Germinal center (tissue), 1 donor: ENCODE measurements at places on chromosomes 6 and 20.

DNA sequence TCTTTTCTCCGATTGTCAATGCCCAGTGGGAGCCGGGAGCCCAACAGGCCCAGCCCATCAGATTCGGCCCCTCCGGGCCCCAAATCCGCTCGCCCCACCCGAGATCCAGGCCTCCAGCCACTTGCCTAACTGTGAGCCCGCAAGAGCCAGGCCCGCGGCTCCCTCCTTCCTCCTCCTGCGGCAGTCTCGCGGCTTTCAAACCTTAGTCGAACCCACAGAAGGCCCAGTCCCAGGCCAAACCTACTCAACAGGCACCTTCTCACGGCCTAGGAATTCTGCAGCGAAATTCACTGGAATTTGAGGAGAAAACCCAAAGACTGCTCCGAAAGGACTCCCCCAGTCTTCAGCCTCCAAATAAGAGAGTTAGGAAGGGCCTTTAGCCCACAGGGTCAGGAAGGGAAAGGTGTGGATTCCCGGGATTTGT is 2.8 kb upstream of the TFAP2A start:
- DNase-seq, result no peak

GRCh38 chr6:43435682-43436437 is 8.5 kb downstream of the ABCC10 start:
- no peak for DNase-seq

- DNase-seq, result peak; percentile 39
Measured at GRCh38 chr6:88612631-88613030, 350.8 kb downstream of the RNGTT start.

GRCh38 chr6:139531148-139532115 is 157.0 kb upstream of the CITED2 start:
- no peak for DNase-seq

DNA sequence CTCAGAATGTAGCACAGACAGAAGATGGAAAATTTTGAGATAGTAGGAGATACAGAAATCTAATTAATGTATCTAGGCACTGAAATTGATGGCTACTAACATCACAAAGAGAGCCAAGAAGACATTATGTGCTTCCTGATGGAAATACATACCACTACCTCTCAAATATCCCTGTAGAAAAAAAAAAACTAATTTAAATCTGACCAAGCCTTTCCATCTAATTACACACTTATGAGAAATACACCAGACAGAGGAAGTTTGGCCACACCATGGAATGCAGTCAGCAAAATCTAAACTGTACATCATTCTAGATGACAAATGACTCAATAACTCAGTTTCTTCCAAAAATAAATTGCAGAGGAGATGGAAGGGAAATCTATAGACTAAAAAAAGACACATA is 18.9 kb downstream of the VPS52 start:
- DNase-seq, result no peak

DNA sequence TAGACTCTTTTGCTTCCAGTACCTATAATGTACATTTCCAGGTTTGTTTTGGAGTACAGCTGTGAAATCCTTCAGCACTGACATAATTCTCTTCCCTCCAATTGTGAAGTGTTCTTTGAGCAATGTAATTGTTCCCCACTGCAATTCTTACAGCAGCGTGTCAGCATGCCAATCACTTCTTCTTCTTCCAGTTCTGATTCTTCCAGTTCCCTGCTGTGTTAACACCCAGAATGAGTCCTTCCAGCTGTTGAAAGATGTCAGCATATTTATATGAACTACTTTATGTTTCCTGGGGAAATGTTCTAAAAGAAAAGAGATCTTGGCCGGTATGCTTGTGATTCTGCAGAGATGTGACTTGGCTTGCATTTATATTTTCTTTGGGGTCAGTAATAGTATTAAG is 213.9 kb downstream of the UNC5CL start:
- DNase-seq, result no peak

GRCh38 chr6:158868122-158868480 is 48.9 kb upstream of the EZR start:
- DNase-seq, result no peak

- DNase-seq, result no peak
Measured at GRCh38 chr20:57322476-57322875, 7.1 kb upstream of the SPO11 start.

DNA sequence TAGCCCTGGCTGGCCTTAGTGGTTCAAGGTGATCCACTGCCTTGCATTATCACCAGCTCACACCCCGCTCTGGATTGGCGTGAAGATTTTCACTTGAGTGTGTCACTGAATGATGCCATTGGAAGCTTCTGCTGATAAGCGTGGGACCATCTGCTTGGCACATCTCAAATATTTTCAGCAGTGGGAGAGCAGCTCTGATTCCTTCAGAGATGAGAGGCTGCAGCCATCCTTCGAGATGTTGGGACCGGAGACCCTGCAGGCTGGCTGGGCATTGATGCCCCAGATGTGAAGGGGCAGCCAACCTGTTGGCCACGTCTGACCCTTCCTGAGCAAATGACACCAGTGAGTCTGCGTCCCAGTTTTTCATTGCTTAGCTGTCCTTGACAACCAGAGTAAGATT is at the start of gene MAS1:
MAS1 (plus strand) TSS at position 197 of the 400 bp plus-strand sequence. CDS start 15,968 bp downstream, outside the sequence.
- no peak for DNase-seq

DNA sequence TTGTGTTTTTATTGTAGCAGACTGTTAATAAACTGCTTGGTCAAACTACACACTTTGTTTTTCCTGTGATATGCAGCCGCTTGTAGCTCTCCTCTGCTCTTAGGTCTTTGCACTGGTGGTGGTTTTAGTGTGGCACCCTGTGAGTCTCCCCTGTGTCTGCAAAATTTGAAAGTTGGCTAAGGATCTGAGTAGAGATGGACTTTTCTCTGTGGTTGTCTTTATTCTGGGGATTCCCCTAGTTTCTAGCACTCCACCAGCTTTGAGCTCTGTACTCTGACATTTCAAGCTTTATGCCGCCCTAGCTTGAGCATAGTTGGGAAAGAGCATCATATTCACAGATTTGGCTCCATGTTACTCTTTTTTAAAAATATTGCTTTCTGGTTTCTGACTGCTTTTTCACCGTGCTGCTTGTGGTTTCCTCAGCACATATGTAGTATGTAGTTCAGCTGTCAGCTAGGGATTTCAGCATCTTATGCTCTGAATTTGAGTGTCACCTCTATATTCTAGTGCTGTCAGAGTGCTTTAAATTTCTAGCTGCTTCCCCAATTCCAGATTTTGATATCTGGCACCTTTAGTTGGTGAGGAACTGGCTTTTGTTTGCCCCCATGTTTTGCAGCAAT is 25.4 kb downstream of the CDYL start:
- DNase-seq, result no peak

- no peak for DNase-seq
Measured at GRCh38 chr6:10576226-10576625, 55.1 kb downstream of the GCNT2 start.

GRCh38 chr6:101760843-101761621 is 367.5 kb downstream of the GRIK2 start:
- no peak for DNase-seq

DNA sequence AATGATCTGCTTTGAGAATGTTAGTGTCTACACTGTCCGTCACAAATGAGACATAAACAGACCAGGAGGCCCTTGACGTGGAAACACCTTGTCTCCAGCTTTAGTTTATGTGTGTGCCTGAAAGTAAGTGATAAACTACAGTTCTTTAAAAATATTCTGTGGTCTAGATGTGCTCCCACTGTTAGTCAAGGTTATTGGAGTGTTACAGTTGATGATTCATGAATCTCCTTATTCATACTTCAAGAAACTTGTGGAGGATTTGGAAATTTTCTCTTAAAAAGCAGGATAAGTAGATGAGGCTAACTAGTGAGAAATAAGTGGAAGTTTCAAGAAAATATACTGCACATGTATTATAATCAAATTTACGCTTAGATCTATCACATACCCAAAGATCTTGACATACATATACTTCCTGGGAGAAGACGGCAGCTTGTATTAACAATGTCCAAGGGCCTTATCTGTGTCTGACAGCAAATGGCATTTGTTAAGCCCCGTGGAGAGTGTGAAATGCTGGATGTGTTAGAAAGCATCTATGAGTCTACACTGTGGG is 90.5 kb upstream of the MBOAT1 start:
- DNase-seq, result no peak

- DNase-seq, result no peak
Measured at GRCh38 chr6:44935693-44936300, 392.3 kb upstream of the RUNX2 start.

DNA sequence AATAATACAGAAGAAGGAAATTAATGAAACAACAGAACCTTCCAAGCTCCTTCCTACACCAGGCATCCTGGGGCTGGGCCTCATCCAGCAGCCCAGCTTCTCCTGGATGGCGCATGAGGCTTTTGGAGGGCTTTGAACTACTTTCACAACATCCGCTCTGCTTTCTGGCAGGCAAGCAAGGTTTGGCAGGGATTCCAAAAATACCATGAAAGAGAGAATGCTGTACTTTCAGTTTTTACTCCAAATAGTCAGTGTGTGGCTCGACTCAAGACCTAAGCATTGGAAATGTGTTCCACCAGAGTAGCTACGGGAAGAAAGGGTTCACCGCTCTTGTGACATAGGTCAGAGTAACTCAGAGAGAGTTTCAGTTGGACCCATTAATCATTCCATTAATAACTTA is 125.4 kb downstream of the OPRM1 start:
- no peak for DNase-seq

DNA sequence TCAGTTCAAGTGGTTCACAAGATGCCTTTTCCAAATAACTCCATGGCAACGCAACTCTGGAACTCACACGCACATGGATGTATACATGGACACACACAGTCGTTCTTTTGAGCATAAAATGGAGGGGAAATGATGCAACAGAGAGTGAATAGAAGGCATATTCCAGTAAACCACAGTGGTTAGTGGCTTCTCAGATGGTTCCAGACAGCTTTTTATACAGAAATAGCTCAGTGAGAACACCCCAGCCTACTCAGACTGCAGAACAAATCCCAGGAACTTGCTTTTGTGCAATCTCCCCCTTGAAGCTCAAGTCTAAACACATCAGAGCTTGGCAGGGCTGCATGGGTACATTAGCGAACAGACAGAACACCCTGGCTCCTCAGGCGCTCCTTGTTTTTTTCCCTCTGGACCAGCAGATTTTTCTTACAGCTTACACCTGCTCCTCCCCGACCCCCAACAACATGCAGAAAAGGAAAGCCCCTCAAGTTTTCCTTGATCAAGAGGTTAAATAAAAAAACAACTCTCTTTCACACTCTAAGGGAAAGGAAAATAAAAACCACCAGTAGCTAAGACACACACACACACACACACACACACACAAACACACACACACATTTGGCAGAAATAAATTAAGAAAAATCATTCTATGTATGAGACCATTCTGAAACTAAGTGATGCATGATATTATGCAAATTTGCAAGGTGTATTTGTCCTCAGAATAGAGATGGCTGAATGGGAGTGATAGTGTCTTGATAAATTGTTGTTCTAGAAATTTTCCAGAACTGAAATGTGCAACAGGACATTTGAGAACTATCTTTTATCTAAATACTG is 51.2 kb upstream of the RANBP9 start:
- peak; percentile 41 for DNase-seq

DNA sequence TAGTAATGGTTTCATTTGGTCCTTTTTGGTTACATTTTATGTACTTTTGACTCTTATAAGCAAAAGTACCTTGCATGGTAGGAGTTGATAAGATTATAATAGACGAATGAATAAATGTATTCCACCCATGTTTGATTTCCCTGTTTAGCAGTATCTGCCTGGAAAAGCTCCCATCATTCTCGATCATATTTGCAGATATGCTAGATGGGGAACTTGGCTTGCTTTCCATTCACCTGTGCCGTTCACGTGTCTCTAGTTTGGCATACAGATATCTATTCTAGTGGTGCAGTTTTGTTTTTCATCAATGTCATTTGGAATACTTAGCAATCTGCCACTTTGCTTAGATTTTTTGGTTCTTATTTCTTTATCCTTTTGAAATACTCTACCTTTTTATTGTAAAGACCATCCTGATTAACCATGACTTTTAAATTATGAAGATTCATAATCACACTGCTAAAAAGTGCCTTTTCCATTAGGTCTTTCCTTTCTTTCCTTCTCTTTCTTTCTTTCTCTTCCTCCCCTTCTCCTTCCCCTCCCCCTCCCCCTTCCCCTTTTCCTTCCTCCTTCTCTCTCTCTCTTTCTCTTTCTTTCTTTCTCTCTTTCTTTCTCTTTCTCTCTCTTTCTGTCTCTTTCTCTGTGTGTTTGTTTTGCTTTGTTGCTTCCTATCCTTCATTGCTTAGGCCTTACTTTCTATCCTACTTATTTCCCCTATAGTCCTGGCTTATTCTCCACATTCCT is 40.4 kb downstream of the ANKS1A start:
- DNase-seq, result no peak

- no peak for DNase-seq
Measured at GRCh38 chr6:56450376-56450775, 192.3 kb downstream of the DST start.

DNA sequence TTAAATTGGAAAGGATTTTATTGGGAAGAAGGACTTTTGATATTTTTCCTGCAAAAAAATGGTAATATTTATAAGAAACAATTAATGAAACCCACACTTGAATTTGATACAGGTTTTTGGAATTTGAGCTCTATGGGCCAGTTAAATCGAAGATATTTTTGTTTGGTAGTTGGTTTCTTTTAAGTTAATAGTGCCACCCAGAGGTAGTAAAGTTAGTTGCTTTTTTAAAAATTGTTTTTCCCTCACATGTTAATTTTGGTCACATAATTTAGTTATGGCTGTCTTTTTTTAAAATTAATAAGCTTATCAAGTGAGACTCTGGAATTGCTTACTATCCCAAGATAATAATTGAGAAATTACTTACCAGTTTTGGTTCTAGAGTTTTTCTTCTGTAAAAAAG is 7.1 kb downstream of the PRIM2 start:
- DNase-seq, result peak; percentile 16

DNA sequence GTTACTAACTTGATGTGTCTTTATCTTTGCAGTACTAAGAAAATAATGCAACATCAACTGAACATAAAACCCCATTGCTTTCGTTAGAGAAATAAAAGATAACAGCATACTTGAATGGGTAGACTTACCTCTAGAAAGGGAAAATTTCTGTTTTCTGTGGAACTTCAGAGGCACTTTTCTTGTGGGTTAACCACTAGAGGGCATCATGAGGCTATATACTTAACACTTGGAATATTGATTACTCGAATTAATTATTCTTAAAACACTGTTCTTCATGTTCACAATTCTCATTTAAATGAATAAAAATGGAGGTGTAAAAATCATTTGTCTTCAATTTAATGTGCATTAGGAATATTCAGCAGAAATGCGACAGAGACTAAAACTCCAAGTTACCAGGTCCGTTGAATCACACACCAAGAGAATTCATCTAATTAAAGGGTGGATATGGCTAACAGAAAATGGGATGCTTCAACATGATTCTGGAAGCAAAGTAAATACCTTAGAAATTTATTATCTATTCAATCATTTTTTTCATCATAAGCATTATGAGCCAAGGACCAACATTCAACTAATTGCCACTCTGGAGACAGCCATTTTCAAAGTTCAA is 330.8 kb upstream of the PREP start:
- no peak for DNase-seq
